ENCODE measurements at places on chromosomes 11 and 22.

DNA sequence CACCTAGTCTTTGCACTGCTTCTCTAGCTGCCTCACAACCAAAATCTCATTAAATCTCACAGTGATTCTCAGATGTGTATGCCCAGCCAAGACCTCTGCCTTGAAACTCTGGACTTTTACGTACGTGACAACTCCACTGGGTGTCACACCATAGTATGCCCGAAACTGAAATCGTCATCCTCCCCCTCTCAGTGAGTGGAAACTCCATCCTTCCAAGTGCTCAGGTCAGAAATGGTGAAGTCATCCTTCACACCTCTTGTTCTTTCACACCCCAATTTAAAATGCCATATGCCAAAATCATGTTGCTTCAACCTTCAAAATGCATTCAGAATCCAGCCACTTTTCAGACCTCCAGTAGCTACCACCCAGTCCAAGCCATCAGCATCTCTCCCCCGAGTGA lies 42.5 kb downstream of the SFI1 start:
- DNase-seq: no peak

DNA sequence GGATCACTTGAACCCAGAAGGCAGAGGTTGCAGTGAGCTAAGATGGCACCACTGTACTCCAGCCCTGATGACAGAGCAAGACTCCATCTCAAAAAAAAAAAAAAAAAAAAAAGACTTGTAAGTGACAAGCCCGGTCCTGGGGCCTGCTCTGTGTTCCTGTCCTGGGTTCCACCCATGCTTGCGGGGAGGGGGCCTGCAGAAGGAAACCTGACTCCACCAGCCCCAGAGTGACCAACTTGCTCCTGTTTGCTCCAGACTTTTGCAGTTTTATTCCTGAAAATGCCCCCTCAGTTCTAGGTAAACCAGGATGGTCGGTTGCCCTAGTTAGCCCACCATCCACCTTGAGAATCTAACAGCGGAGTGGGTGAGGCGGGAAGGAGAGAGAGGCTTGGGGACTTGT lies 10.1 kb upstream of the LRP5 start:
- DNase-seq: no peak

DNA sequence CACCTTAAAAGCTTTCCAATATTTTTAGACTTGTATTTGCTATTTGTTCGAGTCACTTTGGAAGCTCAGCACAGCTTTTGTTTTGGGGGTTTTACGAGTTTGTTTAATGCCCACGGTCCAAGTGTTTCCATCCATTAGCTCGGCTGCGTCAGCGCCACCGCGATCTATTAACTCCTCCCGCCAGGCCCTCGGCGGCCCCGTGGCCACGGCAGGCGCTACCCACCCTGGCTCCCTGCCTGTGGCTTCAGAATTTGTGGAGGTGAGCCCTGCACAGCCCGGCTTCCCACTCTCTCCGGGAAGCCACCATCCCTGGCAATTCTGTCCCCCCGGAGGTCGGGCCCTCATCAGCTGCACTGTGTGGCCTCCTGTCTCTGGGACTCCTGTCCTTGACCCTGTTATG lies 648.5 kb downstream of the BRD1 start:
- no peak for DNase-seq

- no peak for DNase-seq
These were observed 207.7 kb downstream of the C11orf87 start for GRCh38 chr11:109629734-109630133.

- no peak for DNase-seq
These were observed 375.1 kb downstream of the OPCML start for GRCh38 chr11:133156986-133157745.
